ENCODE measurements at places on chromosomes 16 and 17.

- no peak for DNase-seq
These were observed 33.5 kb upstream of the ETV4 start for GRCh38 chr17:43579566-43580140.

GRCh38 chr17:40726919-40727318, 23.4 kb upstream of the KRT24 start:
- no peak for DNase-seq

GRCh38 chr17:56694825-56695224, 101.3 kb downstream of the NOG start:
- DNase-seq: no peak

DNA sequence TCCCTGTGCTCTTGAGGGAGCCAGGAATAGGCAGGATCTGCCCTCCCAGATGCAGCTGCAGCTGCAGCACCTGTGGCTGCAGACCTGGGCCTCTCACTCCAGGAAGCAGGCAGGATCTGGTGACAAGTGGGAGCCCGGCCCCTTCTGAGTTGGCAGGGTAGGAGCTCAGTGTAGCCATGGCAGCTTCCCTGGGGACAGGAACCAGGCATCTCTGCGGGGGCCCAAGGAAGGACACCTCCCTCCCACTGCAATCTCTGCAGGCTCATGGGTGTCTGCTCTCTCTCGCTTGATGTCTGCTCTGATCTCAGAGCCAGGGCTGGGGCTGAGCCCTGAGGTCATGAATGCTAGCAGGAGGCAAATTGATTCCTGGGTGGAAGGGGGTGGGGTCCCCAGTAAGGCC, 592.5 kb upstream of the CA10 start:
- DNase-seq: no peak

DNA sequence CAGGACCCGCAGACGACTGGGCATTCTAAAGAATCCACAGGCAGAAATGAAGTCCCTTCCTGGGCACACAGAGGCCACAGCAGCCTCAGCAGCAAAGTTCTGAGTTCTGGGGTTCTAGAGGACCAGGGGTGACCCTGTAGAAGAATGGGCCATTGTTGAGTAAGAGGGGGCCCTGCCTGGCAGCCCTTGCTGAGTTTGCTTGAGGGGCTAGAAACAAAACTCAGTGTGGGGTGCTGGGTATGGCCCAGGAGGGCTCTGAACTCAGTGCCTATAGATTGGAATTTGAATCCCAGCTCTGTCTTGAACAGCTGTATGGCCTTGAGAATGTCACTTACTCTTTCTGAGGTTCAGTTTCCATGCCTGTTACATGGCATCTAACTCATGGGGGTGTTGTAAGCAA, at the start of gene PDILT:
Gene PDILT (minus strand): TSS at position 101 of the 400 bp plus-strand sequence. CDS start 5,437 bp downstream, outside the sequence.
- no peak for DNase-seq

DNA sequence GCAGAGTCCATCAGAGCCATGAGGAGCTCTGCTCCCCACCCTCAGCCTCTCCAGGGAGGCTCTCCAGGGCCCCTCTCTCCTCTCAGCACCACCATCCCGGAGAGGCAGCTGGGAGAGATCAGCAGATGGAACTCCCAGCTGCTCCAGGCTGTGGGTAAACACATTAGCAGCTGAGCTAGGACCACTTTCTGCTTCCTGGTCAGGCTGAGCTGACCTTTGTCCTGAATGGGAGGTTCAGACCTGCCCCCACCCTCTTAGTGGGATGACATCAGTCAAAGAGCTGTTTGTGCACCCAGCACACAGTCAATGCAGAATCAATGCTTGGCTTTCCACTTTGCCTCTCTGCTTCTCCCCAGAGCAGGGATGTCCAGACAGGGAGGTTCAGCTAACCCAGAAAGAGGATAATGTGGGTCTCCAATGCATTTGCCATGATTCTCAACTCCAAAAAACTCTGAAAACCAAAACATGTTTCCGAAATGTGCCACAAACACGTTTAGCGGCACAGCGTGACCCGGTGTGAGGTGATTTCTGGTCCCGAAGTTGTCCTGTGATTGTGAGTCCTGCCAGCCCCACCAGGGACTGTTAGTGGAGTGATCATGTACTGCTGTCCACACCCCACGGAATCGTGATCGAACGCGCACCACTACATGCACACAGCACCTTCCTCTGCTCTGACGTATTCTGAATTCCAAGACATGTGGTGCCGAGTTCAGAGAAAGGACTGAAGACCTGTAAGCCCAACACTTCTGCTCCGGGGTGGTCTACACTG, 6.7 kb downstream of the GPR142 start:
- DNase-seq: no peak

DNA sequence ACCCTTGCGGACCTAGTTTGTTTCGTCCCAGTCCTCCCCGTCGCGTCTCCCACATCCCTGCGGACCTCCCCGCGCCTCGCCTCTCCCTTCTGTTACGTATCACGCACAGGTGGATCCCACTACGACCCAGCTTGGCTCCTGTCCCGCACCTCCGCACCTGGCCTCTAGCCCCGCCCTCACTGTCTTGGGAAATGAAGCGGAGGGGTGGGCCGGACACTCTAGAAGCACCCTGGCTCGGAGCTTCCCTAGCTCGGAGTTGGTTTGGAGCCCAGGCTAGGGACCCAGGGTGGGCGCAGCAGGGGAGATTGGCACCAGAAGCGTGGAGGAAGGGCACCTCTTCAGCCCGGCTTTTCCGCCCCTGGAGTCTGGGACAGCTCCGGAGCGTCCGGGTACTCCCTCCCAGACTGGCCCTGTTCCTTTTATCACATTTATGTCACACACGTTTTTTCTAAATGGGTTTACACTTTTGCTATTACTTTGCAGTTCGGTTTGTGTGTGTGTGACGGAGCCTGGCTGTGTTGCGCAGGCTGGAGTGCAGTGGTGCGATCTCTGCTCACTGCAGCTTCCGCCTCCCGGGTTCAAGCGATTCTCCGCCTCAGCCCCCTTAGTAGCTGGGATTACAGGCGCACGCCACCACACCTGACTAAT, 1.4 kb upstream of the CEMP1 start:
- peak; percentile 53 for DNase-seq

GRCh38 chr17:54969658-54970572, 1.4 kb downstream of the STXBP4 start:
- no peak for DNase-seq

DNA sequence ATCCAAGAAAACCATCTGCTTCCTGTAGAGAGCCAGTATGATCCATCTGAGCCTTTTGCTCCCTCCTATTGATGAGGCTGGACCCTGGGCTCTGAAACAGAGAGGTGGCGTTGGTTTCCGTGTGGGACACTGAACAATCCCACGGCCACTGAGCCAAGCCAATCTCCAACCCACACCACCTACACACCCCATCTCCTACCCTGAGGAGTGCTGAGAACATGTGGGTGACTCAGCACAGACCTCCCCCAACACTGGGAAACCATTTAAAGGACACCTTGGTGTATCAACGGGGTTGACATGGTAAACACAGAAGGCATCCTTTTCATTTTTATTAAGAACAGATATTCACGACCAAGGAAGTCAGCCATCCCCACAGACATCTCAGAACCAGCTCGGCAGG, 332.1 kb downstream of the SLC39A11 start:
- DNase-seq: no peak

Data from activated naive CD4-positive, alpha-beta T cell (primary cell).